ENCODE measurements at places on chromosomes 6 and 20.
A peak's percentile ranks its signal among the peaks of the same experiment; 100 is the strongest.

DNA sequence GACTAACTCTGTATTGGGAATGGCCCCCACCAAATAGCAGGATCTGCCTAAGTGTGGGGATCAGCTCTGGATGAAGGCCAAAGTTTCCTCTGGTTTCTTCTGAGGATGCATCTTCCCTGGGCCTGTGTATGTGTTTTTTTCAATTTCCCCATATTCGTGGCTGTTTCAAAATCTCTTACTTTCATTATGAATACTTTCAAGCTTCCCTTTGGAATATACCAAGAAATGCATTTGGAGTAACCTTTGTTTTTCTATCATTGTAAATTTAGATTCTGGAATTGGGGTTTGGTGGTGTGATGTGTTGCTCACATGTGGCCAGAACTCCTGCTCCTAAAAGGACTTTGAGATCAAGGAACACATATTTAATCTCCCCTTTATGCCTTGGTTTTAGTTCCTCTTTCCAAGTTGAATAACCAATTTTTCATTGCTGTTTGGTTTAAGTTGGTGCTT lies 8.4 kb downstream of the ENTPD6 start:
- DNase-seq, result no peak

DNA sequence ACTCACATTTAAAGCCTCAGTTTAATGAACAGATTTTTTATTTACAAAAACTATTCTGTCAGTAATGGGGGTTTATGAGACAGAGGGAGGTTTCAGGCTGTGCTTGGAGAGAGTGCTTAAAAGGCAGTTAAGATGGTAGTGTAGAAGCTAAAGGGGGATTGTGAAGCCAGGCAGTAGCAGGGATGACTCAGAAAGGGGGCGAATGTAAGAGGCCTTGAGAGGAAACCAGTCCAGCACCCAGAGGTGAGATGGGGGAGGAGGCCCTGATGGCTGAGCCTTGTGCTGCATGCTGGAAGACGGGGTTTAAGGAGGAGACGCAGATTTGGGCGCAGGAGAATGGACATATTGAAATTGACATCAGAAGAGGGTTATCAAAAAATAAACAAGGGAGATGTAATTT lies 6.6 kb upstream of the SERPINB9 start:
- peak; percentile 34 for DNase-seq

DNA sequence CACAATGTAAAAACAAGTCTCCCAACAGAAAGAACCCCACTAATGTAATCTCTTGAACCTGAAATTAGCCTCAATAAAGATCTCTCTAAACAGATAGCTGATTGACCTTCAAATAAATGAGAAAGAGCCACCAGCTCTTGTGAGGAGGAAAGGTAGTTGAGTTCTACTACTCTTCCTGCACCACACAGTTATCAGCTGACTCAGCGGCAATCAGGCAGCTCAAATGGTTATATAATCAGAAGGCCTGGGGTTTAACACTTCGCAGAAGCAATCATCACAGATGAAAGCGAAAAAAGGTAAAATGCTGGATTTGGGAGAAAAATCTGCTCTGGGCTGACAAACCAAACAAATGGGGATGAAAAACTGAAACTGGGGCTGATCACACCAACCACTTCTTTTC lies 91.8 kb downstream of the CHD6 start:
- DNase-seq, result no peak

- peak; percentile 53 for DNase-seq
These were observed 10.6 kb downstream of the CTCFL start for GRCh38 chr20:57514273-57514751.

DNA sequence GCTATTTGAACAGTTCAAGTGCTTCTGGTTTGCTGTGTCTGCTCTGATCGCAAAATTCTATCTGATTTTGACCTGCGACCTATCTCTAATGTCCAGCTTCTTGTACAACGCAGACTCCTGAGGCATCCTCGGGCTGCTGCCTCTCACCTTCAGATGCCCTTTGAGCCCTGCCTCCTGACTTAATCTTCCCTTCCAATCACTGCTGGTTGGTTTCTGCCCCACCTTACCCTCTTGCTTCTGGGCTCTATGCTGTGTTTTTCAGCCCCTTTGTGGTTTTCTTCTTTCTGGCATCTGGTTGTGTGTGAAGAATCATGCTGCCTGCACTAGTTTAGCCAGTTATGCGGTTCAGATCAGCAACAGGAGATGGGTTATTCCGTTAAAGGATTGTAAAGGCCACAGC lies 131.2 kb upstream of the THEMIS start:
- no peak for DNase-seq

DNA sequence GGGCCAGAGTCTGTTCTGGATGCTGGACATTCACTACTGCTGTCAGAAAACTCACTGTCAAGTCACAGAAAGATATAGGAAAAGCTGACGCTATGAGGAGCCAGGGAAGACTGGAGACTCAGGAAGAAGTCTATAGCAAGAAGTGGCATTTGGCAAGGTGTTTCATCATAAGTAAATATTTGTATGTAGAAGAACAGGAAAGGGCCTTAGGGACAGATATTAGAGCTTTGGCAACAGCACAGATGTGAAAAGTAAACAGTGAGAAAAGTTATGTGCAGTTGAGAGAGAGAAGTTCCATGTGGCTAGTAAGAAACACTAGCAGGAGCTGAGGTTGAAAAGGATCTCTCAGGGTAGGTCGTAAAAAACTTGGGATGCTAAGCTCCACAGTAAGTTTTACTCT lies 868.9 kb downstream of the PHF3 start:
- DNase-seq, result no peak

- no peak for DNase-seq
These were observed 5.1 kb downstream of the TFAP2A start for GRCh38 chr6:10409731-10410206.

GRCh38 chr20:14561741-14562221 lies 224.4 kb upstream of the FLRT3 start:
- DNase-seq, result no peak

GRCh38 chr20:16296931-16297330 lies 276.3 kb downstream of the KIF16B start:
- no peak for DNase-seq

DNA sequence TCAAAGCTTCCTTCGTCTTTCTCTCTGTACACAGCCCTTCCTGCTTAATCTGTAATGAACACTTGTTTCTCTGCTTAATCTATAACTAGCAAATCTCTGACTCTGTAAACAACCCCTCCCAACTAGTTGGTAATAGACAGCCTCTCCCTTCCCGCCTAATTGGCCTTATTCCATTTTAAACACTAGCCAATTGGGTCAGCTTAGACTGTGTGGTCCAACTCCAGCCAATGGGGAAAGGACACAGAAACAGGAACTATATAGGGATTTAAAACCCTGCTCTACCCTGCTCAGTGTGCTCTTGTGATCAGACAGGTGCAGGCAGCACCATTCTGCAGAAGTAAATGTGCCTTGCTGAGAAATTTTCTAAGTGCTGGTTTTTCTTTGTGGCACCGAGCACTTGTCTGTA lies 18.5 kb downstream of the CHD6 start:
- DNase-seq, result no peak

- DNase-seq, result no peak
These were observed 114.3 kb upstream of the TMEM181 start for GRCh38 chr6:158445426-158446085.

DNA sequence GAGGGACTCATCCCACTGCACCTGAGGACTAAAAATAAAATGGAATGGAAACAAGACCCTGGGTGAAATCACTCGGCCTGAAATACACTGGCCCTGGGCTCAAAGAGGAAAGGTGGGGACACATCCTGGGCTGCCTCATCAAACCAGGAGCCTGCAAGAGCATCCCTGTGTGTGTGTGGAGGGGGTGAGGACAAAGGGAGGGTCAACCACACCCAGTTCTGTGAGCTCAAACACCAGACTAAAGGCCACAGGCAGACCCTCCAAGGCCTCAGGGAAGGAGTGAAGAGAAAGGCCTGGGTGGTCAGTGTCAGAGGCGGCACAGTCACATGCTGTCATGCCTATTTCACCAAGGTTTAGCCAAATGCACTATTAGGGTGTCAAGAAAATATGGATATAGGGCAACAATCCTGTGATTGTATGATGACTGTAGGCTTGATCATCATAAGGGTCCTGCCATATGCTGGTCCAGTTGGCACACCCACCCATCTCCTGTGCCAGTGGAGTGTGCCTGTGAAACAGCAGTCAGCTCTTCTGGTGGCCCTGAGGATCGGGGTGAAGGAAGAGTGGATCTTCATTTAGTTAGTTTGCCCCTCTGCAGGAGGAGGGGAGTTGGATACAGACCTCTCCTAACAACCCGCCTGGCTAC lies 28.9 kb downstream of the SRSF3 start:
- no peak for DNase-seq

- DNase-seq, result no peak
These were observed 217.0 kb upstream of the MYLIP start for GRCh38 chr6:15911753-15912504.

GRCh38 chr6:121694801-121695251 lies 259.4 kb downstream of the GJA1 start:
- DNase-seq, result no peak

DNA sequence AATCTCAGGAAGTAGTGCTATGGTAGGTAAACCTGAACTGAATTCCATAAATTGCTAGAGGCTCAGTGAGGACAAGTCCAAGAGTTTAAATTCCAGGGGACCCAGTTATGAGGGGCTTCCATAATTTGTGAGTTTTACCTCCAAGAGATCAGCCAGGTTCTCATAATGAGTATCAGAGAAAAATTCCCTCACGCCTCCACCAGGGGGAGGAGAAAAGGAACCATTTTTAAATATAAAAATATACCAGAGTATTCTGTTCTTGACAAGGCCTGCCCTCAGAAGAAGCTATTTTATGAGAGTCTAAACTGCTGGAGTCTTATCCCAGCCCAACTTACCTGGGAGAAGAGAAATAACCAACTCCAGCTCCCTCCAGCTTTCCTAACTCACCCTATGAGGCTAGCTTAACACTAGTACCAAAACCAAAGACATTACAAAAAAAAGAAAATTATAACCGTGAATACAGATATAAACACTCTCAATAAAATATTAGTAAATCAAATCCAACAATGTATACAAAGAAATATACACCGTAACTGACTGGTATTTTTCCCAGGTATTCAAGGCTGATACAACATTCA lies 158.7 kb downstream of the TFAP2A start:
- peak; percentile 22 for DNase-seq

GRCh38 chr6:29561606-29562181 lies 2.2 kb upstream of the UBD start:
- DNase-seq, result peak; percentile 70

DNA sequence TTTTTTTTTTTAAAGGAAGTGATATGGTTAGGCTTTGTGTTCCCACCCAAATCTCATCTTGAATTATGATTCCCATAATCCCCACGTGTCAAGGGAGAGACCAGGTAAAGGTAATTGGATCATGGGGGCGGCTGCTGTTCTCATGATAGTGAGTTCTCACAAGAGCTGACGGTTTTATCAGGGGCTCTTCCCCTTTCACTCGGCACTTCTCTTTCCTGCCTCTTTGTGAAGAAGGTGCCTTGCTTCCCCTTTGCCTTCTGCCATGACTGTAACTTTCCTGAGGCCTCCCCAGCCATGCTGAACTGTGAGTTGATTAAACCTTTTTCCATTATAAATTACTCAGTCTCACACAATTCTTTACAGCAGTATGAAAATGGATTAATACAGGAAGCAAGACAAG lies 64.3 kb downstream of the ZFP64 start:
- DNase-seq, result no peak

GRCh38 chr6:31528307-31528777 lies 420 bp upstream of the MCCD1 start:
- no peak for DNase-seq

DNA sequence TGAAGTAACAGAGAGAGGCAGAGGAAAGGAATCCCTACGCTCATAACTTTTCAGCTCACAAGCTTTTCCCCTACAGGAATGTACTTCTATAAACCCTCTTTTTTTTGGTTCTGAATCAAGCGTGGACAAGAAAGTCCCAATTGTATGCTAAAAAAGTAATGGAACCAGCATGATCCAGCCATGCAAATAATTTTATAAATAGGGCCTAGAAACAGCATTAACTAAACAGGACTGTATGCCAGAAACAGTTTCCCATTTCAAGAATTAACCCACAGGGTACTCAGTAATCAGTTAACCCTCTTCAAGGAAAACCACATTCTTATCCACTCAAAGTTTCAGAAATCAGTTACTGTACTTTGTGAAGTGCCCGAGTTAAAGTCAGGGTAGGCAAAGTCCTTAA lies 87.0 kb upstream of the HMGCLL1 start:
- DNase-seq, result no peak

- DNase-seq, result no peak
These were observed 14.9 kb downstream of the PRKN start for GRCh38 chr6:162712694-162713093.

- peak; percentile 16 for DNase-seq
These were observed 298.4 kb upstream of the PLN start for GRCh38 chr6:118249680-118250079.

GRCh38 chr20:3674447-3674846 lies 7.4 kb downstream of the ADAM33 start:
- no peak for DNase-seq

DNA sequence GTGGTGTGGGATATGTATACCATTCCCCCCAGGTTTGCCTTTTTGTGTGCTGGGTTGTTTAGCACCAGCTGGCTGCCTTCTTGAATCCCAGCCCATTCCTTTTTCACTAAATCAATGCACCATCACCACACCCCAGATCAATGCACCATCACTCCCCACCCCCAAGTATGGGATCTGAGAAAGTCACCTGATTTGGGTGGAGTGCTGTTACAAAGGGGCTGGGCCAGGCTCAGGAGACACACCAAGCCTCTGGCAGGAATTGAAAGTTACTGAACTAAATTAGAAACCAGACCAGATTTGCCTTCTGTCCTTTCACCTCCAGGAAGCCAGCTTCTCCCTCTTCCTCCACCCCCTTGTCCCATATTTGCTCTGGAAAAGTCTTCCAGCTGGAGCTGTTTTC lies 19.6 kb upstream of the PKHD1 start:
- no peak for DNase-seq

- DNase-seq, result no peak
These were observed 501.1 kb downstream of the PTPRT start for GRCh38 chr20:42688576-42688975.

DNA sequence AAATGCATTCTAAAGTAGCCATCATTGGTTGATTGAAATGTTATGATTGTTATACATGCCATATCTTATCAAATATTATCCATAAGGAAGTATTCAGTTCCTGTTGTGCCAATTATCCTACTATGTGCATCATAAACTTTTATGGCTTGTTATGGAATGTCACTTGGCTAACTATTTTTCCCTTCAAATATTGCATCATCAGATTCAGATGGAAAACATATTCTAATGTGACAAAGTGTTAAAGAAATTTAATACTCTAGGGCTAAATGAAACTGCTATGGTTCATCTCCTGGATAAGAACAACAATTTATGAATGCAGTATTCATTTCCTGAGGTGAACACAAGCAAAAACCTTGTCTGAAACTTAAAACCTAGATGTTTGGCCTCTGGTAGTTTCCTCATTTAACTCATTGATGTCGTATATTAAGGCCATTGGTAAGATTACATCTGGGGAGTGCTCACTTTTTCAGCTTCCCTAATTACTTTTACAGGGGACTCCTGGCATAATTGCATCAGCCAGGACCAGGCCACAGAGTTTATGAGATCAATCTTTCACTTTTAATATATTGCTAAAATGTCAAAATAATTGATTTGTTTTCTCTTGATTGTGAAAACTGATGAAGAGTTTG lies 134.9 kb upstream of the CEP162 start:
- no peak for DNase-seq
